ENCODE measurements at places on chromosomes 11 and 22. TPM values are rescaled to one million over a fixed set of nuclear protein-coding genes. Genes with fewer than 3 reads are reported as not detected.

The SYT12 gene
- total RNA-seq = not detected

The DEUP1 gene
- 0.68 TPM for total RNA-seq

The HTR3B gene
- total RNA-seq = not detected

- no peak overlapping the region for H3K27ac ChIP-seq
- H3K4me1 ChIP-seq = peaks cover 30% of the 10 kb centered on the region
- no peak overlapping the region for H3K4me3 ChIP-seq
- no peaks in the 10 kb centered on the region for H3K36me3 ChIP-seq
Observed at GRCh38 chr22:36424901-36425579, 37.3 kb upstream of the MYH9 start.

DNA sequence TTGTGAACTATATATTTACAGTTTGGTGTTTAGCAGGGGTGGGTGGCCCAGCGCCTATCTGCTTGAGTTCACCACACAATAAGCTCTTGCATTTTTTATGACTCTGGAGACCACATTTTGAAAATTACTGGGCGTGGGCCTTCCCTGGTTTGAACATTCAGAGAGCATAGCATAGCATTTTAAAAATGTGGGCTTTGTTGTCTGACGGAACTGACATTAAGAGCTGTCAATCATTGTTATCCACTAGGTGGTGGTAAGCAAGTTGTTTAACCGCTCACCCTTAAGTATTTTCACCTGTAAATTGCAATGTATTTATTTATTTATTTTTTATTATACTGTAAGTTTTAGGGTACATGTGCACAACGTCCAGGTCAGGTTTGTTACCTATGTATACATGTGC is 1.0 kb downstream of the NLRP14 start:
- peaks cover 12% of the 10 kb centered on the region for H3K4me1 ChIP-seq
- H3K36me3 ChIP-seq = no peaks in the 10 kb centered on the region
- H3K4me3 ChIP-seq = no peak overlapping the region

GRCh38 chr11:33520112-33520511 is 180.5 kb downstream of the C11orf91 start:
- H3K4me1 ChIP-seq = no peaks in the 10 kb centered on the region
- H3K4me3 ChIP-seq = no peak overlapping the region
- no peak for DNase-seq
- no peaks in the 10 kb centered on the region for H3K36me3 ChIP-seq
- no peak overlapping the region for H3K27ac ChIP-seq

DNA sequence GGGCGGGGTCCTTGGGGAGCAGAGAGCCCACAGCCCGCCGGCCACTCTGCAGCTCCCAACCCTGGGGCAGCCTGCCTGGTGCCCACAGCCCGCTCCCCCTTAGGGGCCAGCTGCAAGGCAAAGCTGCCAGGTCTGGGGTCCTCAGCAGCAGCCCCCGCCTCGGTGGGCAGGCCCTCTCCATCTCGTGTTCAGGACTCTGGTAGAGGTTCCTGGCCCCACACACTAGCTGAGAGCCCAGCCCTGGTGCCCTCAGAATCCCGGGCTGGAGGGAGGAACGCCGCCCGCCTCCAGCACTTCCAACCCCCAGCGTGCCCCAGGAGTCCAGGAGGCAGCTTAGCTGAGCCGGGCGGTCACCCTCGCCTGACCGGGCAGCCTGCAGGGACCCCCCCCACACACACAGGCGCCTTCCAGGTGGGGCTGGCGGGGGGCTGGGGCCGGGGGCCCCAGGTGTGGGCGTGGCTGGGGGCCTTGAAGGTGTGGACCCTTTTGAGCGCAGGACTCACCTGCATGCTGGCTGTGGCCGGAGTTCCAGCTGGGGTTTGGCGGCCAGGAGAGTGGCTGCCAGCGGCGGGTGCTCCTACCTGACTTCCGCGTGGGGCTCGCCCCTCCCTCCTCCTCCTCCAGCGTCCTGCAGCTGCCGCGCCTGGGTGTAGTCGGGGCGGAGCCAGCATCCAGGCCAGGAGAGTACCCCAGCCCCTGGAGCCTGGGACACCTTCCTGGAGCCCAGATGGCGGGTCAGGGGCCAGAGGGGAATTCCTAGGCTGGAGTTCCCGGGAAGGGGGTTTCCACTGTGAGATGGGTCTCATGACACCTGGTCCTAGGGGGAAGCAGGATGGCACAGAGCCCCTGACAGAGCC is at the start of gene ANO9:
ANO9 (minus strand) TSS at position 594 of the 857 bp plus-strand sequence; CDS start at position 509, 85 bp downstream.
- peak; percentile 80 for DNase-seq
- peaks cover 16% of the 10 kb centered on the region for H3K27me3 ChIP-seq
- peak within 1 kb of the TSS; percentile 52 for H3K4me3 ChIP-seq
- H3K36me3 ChIP-seq = no peaks in the 10 kb centered on the region
- peak within 1 kb of the TSS; percentile 36 for H3K27ac ChIP-seq

DNA sequence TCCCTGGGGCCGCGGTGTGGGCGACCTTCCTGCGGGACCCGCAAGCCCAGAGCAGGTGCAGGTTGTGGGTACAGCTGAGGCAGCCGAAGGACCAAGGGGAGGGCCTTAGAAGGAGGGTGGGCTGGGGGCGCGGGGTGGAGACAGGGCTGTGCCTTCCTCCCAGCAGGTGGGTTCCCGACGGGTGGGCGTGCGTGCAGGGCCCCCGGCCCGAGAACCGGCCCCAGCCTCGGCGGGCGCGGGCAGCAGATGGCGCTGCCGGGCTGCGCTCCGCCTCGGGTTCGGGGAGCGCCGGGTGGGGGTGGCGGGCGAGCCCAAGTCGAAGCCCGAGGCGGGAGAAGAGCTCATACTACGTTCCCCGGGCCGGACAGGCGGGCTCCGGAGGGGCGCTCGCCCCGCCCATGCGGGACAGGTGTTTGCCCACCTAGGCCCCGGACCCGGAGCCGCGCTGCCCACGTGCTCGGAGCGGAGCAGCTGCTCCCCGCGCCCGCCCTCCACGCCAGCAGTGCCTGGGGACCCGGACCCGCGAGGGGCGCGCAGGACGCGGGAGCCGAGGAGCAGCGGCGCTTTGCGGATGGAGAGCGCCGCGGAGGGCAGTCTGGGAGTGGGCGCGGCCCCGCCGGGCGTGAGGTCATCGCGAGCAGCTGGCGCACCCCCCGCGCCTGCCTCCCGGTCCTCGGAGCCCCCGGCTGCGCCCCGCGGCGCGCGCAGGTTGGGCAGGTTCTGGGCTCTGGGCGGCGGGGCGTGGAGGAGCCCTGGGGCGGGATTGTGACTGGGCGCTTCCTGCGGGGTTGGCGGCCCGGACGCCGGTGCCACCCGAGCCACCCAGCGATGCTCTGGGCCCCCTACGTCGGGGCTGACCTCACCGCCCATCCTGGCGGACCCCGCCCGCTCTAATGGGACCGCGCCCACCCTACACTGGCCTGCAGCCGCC is 25.3 kb downstream of the DUSP8 start:
- H3K27me3 ChIP-seq = peaks cover 34% of the 10 kb centered on the region
- peaks cover 28% of the 10 kb centered on the region for H3K4me1 ChIP-seq
- no peaks in the 10 kb centered on the region for H3K36me3 ChIP-seq

DNA sequence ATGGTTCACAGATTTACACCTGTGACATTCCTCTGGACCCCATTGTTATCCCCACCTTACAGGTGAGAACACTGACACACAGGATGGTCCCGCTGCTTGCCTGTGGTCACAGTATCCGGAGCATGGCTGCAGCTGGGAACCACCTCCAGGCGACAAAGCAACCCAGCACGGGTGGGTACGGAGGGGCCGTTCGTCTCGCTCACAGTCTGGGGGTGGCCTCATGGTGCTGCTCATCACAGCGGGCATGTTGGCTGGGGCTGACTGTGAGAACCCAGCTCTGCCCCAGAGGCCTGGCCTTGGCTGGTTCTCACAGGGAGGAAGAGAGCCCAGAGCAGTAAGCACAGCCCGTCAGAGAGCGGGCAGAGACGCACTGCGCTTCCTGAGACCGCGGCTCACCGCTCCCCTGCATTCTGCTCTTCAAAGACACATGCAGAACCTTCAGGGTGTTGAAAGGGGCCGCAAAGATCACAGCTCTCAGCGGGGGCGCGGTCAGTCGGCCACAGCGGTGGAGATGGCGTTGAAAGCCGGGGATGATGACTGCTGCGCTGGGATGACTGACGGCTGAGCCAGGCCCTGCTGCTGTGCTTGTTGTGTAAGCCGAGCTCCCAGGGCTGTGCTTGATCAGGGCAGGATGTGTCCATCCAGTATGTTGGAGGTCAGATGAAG is 423.0 kb downstream of the BRD1 start:
- peaks cover 17% of the 10 kb centered on the region for H3K27me3 ChIP-seq
- peak; percentile 38 for DNase-seq
- H3K36me3 ChIP-seq = no peaks in the 10 kb centered on the region
- no peaks in the 10 kb centered on the region for H3K4me1 ChIP-seq

Data from lower lobe of right lung (tissue), 2 donors.